ENCODE measurements at places on chromosomes 12 and 14.

DNA sequence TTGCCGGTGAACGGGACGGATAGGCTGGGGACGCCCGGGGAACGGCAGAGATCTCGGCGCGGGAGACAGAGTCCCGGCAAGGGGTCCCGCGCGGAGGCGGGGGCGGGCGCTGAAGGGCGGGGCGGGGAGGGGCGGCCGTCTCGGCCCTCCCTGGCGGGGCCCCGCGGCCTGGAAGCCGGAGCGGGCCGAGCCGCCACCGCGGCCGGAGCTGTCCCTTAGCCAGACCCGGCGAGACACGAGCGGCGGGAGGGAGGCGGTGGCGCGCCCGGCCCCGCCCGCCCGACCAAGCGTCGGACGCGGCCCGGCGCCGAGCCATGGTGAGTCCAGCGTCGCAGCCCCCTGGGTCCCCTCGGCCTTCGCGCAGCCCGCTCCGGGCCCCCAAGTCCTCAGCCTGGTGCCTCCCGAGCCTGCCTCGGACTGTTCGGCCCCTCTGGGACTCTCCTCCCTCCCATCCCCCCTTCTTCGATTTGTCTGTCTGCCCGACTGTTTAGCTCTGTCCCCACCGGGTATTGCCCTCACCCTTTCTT, at the start of gene ARHGEF40:
ARHGEF40 (plus strand) TSS at position 222 of the 527 bp plus-strand sequence; CDS start at position 315, 93 bp downstream.
- H3K4me3 ChIP-seq = peak within 1 kb of the TSS; percentile 85
- peak within 1 kb of the TSS; percentile 93 for H3K27ac ChIP-seq
- no peak for DNase-seq
- no peaks in the 10 kb centered on the region for H3K27me3 ChIP-seq

GRCh38 chr12:120843472-120843871, 60.7 kb downstream of the SPPL3 start:
- no peak for DNase-seq
- H3K27ac ChIP-seq = no peak overlapping the region
- no peaks in the 10 kb centered on the region for H3K36me3 ChIP-seq
- no peak overlapping the region for H3K4me3 ChIP-seq

DNA sequence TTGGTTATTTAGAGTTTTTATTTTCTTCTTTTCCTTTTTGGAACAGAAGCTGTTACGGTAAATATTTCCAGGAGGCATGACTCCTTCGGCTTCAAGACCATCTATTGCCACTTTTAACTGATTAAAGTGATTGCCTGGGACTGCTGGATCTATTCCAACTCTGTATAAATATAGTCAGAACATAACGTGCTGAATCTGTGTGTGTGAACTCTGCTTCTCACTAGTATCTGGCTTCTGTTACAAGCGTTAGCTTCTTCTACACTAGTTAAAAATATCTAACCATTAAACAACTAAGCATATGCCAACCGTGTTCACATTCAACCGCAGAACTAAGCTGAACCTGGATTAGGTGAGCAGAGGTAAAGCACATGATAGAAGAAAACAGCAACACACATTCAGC, 49.0 kb downstream of the TMTC1 start:
- no peaks in the 10 kb centered on the region for H3K36me3 ChIP-seq
- H3K4me1 ChIP-seq = peaks cover 68% of the 10 kb centered on the region
- no peak for DNase-seq

GRCh38 chr12:3432176-3432742, 58.7 kb upstream of the PRMT8 start:
- DNase-seq = no peak
- no peak overlapping the region for H3K4me3 ChIP-seq
- H3K27ac ChIP-seq = no peak overlapping the region
- no peaks in the 10 kb centered on the region for H3K36me3 ChIP-seq

- no peaks in the 10 kb centered on the region for H3K4me1 ChIP-seq
- no peak overlapping the region for H3K27ac ChIP-seq
- H3K4me3 ChIP-seq = no peak overlapping the region
- no peaks in the 10 kb centered on the region for H3K36me3 ChIP-seq
Observed at GRCh38 chr12:122003651-122004611, 17.8 kb upstream of the BCL7A start.

GRCh38 chr12:89177802-89178395, 174.4 kb downstream of the DUSP6 start:
- H3K27ac ChIP-seq = no peak overlapping the region
- H3K27me3 ChIP-seq = no peaks in the 10 kb centered on the region

GRCh38 chr14:51554953-51555352, 96.8 kb upstream of the FRMD6 start:
- no peak overlapping the region for H3K27ac ChIP-seq
- H3K4me3 ChIP-seq = no peak overlapping the region
- no peaks in the 10 kb centered on the region for H3K4me1 ChIP-seq
- no peaks in the 10 kb centered on the region for H3K36me3 ChIP-seq
- DNase-seq = no peak

GRCh38 chr12:52033446-52034140, 17.6 kb upstream of the NR4A1 start:
- peaks cover 39% of the 10 kb centered on the region for H3K4me1 ChIP-seq
- peak overlapping the region; percentile 46 for H3K4me3 ChIP-seq
- peak overlapping the region; percentile 96 for H3K27ac ChIP-seq
- DNase-seq = no peak
- no peaks in the 10 kb centered on the region for H3K36me3 ChIP-seq

GRCh38 chr14:69572030-69572840, 2.4 kb downstream of the CCDC177 start:
- H3K4me3 ChIP-seq = no peak overlapping the region
- peaks cover 76% of the 10 kb centered on the region for H3K27me3 ChIP-seq
- peaks cover 38% of the 10 kb centered on the region for H3K4me1 ChIP-seq
- H3K27ac ChIP-seq = no peak overlapping the region

DNA sequence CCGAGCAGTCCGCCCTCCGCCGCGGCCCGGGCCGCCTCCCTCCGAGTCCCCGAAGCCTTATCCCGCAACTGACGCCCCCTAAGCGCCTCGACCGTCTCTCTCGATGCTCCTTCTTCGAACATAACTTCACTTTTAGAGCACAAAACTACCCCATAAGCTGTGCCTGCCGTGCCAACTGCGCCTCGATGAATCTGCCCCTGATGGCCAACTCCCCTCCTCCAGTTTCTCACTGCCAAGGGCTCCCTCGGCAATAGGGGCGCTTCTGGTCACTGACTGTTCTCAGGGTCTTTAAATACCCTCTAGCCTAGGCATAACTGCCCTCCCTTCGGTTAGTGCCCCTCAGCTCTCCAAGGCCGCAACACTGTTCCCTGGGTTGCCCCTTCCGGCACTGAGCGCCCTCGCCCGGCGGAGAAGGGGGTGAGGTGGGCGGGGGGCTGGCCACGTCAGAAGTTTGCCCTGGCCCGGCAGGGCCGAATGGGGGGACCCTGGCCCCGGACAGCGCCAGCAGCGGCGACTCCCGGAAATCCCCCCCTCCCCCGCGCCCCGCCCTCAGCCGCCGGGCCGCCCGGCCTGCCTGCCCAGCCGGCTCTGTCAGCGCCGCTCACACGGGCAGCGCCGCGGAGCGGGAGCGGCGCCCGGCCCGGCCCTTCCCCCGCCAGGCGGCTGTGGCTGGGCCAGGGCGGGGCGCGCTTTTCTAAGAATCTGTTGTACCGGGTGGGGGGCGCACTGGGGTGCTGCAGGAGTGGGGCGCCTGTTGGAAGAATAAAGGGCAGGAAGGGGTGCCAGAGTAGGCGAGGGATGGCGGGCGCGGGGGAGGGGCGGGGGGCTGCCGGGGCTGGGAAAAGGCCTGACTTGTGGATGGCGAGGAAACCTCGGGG, 10.6 kb downstream of the RARG start:
- H3K4me1 ChIP-seq = peaks cover 66% of the 10 kb centered on the region
- H3K27ac ChIP-seq = peak overlapping the region; percentile 95
- DNase-seq = peak; percentile 85
- H3K36me3 ChIP-seq = no peaks in the 10 kb centered on the region

Measured in sigmoid colon (tissue), 7 donors.